ENCODE measurements at places on chromosomes 11 and 22.
A peak's percentile ranks its signal among the peaks of the same experiment; 100 is the strongest.

DNA sequence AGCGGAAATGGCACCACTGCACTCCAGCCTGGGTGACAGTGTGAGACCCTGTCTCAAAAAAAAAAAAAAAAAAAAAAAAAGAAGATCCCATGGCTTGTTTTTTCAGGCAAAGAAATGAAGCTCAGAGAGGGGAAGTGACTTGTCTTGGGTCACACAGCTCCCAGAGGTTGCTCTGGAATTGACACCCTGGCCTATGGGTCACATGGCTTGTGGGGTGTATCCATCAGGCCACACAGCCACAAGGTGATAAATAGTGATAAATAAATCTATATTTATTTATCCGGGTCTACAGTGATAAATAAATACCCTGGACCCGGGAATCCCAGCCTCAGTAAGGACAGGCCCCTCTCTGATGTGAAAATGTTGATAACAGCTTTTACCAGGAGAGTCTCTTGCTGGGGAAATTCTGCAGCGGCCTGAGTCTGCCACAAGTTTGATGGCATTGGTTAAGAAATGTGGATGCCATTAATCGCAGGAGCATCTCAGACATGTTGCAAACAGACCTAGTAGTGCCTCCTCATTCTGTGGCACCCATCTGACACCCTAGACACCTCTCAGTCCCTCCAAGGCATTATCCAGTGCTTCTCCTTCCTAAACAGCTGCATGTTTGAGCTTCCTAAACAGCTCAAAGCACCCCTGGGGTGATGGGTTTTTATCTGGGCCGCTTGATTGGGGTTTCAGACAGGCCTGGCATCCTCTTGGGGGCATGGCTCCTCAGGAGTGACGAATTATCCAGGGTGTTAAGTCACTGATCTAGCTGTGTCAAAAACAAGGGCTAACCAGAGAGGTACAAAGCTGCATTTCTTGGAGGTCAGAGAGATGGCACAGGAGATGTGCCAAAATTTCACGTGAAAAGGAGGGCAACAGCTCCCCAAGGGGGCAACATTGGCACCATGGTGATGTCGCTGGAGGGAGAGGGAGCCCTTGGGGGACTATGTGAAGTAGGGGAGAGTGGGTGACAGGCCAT, 1.9 kb upstream of the EMID1 start:
- DNase-seq, result no peak

GRCh38 chr22:41603873-41604332, 14.3 kb upstream of the PMM1 start:
- DNase-seq, result no peak

- DNase-seq, result no peak
These were observed 43.6 kb upstream of the LUZP2 start for GRCh38 chr11:24453129-24453718.

GRCh38 chr11:63841554-63841953, 2.6 kb downstream of the MARK2 start:
- DNase-seq, result no peak

- peak; percentile 68 for DNase-seq
These were observed 67.3 kb downstream of the IMMP1L start for GRCh38 chr11:31442086-31442485.

DNA sequence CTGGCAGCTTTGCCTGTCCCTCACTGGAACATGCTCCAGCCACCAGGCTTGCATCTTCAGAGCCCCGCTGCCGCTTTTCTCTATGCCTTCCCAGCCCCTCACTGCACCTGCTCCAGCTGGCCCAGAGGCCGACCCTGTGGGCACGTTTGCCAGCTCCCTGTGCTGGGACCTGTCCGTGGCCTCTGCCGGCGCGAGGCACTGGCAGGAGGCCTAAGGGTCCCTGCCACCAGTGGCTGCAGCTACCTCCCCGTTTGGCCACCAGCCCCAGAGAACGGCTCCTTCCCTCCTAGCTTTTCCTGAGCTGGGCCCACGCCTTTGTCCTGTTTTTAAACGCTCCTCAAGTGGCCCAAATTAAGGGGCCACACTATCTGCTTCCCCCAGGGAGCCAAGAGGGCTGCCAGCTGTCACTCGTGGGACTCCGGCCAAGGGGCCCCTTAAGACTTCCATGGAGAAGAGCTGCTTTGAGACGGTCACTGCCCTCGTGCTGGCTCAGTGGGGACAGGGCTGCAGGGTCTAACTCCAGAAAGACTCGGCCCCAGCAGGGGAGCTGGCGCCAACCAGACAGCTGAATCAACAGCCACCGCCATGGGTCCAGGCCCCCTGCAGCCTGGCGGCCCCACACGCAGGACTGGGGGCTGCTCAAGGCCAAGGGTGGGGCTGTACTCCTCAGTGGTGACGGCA, 24.6 kb upstream of the WNT7B start:
- DNase-seq, result no peak

- no peak for DNase-seq
These were observed 1.2 kb downstream of the GLB1L3 start for GRCh38 chr11:134277183-134278001.

DNA sequence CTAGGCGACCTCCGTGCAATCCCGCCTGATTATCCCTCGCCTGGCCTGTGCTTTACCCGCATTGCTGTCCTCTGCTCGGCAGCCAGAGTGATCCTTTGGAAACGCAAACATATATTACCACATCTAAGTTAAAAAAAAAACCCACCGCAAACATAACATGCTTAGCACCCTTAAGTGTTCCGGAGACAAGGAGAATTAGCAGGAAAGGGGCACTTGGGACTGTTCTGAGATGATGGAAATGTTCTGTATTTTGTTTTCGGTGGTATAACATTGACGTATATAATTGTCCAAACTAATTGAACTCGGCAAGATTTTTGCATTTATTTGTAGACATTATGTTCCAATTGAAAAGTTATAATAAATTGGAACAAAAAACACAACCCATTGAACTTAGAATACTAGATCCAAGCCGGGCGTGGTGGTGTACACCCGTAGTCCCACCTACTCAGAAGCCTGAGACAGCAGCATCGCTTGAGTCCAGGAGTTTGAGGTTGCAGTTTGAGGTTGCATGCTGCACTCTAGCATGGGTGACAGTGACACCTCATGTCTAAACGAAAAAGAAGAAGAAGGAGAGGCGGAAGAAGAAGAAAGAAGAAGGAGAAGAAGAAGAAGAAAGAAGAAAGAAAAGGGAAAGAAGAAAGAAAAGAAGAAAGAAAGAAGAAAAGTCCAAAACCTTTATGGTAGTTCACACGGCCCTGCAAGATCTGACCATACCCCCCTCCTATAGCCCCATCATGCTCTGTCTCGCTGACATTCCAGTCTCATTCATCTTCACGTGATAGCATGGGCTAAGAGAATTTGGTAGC, 604 bp upstream of the POLR3H start:
- DNase-seq, result no peak

DNA sequence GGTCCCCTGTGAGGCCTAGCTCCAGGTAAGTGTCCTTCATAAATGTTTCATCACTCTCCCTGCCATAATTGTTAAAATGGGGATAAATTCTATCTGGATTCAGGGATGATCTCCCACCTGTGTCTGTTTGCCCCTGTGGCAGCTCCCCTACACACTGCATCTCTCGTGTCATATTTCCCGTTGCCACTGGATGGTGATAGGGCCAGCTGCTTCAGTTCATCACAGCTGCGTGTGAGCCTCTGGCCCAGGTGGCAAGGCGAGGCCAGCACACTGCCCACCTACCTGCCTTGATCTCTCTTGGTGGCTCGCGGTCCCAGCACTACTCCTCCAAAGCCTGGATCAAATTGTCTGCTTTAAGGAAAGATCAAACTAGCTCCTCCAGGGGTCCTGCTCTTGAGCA, 187.4 kb downstream of the GRIK4 start:
- no peak for DNase-seq

- no peak for DNase-seq
These were observed 1.9 kb upstream of the ANO9 start for GRCh38 chr11:443542-444199.

GRCh38 chr11:91906871-91907624, 317.6 kb upstream of the FAT3 start:
- DNase-seq, result no peak

DNA sequence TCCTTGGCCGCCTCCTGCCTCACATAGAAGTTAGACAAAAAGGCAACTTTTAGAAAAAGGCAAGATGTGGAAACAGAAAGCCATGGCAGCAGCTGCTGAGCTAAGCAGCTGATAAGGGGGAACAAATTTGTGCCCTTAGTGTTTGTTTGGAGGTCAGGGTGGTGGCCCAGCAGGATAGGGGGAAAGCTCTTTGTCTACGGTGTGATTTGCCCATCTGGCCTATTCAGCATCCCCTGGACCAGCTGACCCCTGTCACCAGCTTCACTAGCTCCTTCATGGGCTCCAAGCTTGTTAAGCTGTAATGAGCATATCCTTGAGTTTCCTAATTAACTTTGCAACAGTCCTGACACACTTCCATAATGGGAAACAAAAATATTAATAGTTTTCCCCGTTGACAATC, 5.9 kb upstream of the ME3 start:
- DNase-seq, result no peak

DNA sequence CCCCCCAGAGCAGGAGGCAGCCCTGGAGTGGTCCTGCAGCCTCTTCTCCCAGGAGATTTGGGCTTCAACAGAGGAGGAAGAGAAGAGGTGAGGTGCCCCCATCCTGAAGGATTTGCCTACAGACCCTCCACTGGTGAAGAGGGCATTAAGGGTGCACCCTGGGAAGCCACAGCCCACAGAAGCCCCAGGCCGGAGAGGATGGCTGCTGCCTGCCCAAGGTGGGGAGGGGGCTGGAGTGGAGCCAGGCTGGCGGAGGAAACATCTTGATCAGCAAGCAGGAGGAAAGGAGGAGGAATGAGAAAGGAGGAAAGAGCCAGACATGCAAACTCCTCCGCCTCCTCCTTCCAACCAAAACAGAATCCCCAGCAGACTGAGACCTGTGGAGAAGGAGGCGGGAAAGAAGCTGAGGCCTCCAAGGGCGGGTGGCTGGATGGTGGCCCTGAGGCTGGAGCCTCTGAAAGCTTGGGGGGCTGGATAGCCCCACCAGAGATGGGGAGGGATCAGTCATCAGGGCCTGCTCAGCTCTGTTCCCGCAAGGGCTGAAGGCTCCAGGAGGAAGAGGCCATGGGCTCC, 31.3 kb downstream of the ARRB1 start:
- no peak for DNase-seq

- DNase-seq, result no peak
These were observed 49.7 kb downstream of the FDX1 start for GRCh38 chr11:110479108-110480101.

DNA sequence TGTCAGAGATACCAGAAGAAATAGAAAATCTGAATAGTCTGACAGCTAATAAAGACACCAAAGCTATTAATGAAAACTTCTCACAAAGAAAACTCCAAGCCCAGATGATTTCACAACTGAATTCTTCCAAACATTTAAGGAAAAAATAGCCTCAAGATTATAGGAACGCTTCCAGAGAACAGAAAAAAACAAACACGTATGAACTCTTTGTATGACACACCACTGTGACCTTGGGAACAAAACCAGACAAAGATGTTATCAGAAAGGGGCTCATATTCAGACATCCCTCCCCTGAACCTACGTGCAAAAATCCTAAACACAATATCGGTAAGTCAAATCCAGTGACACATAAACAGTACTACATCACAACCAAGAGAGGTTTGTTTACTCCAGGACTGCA, 23.5 kb downstream of the CERK start:
- DNase-seq, result no peak

DNA sequence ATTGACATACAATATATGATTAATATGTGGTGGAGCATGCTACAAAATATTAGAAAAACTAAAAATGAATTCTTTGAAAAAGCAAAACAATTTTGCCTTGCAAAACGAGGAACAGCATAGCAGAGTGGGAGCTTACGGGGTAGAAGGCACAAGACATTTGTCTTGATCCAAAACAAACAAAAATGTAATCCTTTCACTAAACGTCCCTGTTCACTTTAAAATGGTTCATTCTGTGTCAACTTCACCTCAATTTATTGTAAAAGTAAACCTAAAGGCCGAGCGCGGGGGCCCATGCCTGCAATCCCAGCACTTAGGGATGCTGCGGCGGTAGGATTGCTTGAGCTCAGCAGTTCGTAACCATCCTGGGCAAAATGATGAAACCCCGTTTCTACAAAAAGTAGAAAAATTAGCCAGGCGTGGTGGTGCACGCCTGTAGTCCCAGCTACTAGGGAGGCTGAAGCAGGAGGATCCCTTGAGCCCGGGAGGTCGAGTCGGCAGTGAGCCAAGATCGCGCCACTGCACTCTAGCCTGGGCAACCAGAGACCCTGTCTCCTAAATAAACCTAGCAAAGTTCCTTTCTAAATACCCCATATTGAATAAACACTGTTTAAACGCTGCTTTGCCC, 2.0 kb downstream of the PRDM10 start:
- DNase-seq, result no peak

GRCh38 chr22:49406879-49407587, 420.6 kb downstream of the BRD1 start:
- no peak for DNase-seq

GRCh38 chr11:40273192-40273732, 1186.2 kb downstream of the LRRC4C start:
- no peak for DNase-seq

GRCh38 chr11:115364896-115365295, 139.3 kb downstream of the CADM1 start:
- no peak for DNase-seq

- no peak for DNase-seq
These were observed 213.1 kb upstream of the ZBED5 start for GRCh38 chr11:11070976-11071375.

GRCh38 chr11:6629892-6630631, 10.8 kb upstream of the TPP1 start:
- DNase-seq, result no peak

DNA sequence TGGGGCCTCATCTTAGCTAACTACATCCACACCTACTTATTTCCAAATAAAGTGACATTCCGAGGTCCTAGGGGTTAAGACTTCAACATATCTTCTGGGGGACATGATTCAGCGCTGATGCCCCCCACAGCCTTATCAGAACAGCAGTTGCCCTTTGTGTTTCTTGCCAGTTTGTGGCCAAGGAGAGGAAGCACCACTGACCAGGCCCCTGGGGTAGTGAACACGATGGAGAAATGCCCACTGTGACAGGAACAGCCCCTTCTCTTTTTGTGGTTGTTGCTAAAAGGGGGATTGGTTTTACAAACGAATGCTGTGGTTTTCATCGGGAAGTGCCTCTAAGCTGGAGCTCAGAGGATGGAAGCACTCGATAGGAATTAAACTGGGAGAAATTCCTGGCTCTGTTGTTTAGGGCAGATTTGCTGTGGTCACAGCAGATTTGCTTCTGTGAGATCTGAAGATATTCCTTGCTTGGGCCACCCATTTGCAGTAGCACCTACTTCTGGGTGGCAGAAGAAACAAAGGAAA, 88.8 kb downstream of the ABTB2 start:
- no peak for DNase-seq

GRCh38 chr11:17013548-17014320, 480 bp downstream of the PLEKHA7 start:
- no peak for DNase-seq

DNA sequence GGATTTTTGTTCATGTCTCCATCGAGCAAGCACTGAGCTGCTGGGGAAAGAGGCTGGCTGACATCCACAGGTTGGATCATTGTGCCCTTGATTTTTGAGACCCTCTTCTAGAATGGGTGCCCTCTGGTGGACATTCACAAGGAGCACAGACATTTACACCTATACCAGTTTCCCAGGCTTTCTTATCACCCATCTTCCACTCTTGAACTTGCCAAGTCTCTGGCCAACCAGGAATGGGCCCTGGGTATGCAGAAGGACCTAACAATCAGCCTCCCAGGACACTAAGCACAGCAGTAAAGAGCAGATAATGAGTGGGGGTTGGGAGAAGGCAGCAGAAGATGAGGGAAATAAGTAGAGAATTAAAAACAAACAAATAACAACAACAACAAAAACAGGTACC, 5.7 kb upstream of the INTS4 start:
- DNase-seq, result peak; percentile 3

GRCh38 chr11:3802011-3802790, 4.8 kb upstream of the NUP98 start:
- DNase-seq, result no peak

- no peak for DNase-seq
These were observed 585.5 kb downstream of the NTM start for GRCh38 chr11:131955904-131956303.
